ENCODE measurements at places on chromosomes 11 and 22. TPM values are rescaled to one million over a fixed set of nuclear protein-coding genes. Genes with fewer than 3 reads are reported as not detected.

GRCh38 chr22:24330636-24331035, 60.0 kb downstream of the SPECC1L start:
- ATAC-seq = no peak

The ALDH3B2 gene
- total RNA-seq = 206 TPM

- no peak for ATAC-seq
Measured at GRCh38 chr11:134483857-134484256, 71.8 kb upstream of the B3GAT1 start.

- ATAC-seq = peak; percentile 76
Measured at GRCh38 chr11:114162719-114163123, 103.2 kb downstream of the ZBTB16 start.

- no peak for ATAC-seq
Measured at GRCh38 chr11:64292460-64293254, 1.6 kb downstream of the KCNK4 start.

DNA sequence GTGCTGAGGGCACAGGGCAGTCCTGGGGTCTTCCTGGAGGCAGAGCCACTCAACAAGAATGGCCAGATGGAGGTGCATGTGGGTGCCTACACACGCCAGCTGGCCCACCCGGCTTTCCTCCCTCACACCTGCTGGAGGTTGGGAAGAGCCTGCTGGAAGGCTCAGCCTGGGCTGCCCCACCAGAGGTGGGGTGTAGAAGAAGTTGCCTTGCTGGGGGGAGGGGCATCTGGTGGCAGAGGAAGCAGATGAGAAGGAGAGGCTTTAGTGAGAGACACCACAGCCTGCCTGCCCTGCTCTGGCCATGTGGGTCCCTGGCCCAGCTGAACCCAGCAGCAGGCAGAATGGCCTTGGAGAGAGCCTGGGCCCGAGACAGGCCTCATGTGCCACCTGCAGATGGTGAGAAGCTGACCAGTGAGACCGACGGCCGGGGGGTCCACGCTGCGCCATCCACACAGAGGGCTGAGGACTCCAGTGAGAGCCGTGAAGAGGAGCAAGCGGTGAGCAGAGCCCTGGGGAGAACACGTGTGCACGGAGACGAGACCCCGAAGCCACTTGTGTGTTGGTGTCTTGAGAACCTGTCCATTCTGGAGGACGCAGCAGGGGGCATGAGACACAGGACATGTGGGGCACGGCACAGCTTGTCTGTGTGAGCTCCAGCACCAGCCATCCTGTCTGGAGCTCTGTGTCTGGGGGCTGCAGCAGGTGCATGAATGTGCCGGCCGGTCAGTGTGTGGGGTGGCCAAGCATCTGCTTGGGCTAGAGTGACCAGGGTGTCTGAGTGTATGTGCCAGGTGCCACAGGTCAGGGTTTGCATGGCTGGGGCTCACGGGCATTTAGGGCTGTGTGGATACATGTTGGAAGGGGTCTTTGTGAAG, 2.7 kb downstream of the B4GALNT4 start:
- ATAC-seq = no peak

DNA sequence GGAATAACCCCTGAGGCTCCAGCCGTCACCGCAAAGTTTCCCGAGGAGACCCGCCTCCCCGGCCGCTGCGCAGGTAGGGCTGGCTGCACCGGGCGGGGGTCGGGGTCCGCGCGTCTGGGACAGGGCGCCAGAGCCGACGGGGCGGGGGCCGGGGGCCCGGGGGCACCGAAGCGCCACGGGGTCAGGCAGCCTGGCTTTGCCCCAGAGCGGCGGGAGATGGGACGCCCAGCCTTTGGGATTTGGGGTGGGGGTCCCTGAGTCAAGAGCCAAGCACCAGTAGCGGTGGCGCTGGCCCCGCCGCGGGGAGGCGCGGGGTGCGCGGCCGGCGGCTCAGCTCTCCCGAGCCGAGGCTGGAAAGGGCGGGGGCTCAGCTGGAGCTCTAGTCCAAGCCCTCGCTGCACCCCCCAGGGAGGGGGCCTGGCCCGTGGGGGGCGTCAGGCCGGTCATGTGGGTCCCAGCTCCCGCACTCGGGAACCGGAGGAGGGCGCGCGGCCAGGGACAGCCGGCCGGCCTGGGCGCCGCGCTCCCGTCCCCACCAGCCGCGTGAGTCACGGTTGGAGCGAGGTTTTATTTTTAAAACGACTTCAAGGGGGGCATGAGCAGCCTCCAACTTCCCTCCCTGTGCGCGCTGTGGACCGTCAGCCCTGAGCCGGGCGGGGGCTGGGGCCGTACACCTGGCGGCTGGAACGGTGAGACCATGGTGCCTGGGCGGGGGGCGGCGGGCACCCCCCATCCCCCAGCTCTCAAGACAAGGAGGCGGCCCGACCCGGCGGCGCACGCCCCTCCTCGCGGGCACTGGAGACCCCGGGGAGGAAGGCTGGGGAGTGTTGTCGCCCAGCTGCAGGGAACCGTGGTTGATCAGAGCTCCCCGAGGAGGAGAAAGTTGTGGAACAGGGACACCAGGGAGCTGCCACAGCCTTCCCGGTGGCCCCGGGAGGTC, 626 bp downstream of the FLRT1 start:
- ATAC-seq = no peak

The DEFB131B gene
- not detected for total RNA-seq

DNA sequence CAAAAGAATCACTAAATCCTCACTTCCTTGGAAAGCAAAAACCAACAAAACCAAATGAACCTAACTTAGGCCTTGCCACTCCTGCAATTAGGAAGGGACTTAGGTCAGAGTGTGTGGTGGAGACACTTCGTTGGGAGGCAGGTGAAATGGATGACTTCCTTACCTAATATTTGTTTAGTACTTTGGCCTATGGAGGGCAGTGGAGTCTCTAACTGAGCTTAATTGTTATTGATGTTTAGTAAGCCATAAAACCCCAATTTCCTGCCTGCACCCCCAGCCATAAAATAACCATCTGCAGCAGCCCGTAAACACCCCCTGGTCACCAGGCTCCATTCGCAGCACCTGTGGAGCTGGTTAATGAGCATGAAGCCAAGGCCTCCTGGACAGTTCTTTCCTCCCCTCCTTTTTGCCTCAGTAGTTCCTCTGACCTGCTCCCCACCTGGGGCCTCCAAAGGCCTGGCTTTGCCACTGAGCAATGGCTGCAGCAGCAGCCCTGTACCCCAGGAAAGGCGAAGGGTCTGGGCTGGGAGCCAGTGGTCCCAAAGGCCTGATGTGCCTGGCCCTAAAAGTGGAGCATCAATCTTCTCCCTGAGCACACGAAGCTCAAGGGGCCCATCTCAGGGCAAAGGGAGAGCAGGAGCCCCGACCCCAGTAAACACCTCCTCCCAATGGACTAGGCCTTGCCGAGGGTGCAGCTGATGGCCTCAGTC, 15.6 kb upstream of the SYT13 start:
- no peak for ATAC-seq

DNA sequence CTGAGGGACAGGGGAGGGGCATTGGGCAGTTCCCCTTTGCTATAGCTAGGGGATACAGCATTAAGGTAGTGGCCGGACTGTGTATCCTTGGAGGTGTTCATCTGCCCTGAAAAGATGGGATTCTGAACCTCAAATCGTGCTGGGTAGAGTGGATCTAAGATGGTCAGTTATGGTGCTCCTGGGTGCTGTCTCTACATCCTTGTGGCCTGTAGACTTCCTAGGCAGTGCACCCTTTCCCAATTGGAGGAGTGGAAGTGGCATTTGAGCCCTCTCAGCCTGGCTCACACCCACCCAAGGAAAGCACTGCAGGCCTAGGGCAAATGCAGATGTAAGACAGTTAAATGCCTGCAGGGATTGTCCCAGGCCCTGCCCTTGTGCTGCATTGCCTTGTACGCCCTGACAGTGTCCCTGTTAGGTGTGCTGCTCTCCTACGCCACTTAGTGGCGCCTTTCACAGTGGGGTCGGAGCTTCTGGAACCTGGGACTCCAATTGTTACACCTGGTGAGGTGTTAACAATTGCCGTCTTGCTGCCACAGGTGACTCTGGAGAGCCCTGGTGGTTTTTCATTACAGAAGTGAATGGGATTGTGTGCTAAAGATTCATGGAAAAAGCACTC, 35.0 kb downstream of the PPFIBP2 start:
- peak; percentile 69 for ATAC-seq

The TEAD1 gene
- total RNA-seq = 35.3 TPM

- peak; percentile 87 for ATAC-seq
Measured at GRCh38 chr11:6505577-6506240, 8.6 kb downstream of the DNHD1 start.

The TP53AIP1 gene
- 22.2 TPM for total RNA-seq

- no peak for ATAC-seq
Measured at GRCh38 chr11:93034031-93034722, 64.7 kb downstream of the MTNR1B start.

DNA sequence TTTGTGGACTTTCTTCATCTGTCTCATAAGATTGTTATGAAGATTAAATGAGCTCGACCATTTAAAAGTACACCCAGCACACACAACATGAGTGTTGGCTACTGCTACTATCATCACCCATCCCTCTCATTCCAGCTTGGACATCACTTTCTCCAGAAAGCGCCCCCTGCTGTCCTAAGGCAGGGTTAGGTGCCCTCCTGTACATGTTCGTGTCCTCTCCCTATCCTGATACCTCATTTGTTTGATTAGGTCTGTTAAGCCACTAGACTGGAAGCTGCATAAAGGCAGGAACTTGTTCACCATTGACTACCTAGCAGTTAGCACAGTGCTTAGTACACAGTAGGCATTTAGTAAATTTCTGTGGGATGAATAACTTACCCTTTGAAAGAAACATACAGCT, 85.5 kb downstream of the ENTHD1 start:
- no peak for ATAC-seq

DNA sequence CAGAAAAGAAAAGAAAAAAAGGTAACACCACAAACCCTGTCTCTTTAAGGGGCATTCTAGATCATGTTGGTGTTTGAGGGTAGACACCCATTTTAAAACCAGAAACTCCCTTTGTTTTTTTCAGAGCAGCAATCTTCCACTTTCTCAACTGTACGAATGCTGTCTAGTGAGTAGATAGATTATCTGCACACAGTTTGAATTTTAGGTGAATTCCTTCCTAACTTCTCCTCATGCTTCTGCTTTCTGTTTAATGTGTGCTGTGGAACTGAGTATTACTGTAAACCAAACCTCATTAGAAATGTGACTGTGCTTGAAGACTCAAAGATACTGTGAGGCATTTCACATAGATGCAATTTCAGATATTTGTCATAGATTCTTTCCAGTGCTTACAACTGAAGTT, 102.4 kb downstream of the PRMT3 start:
- no peak for ATAC-seq
